ENCODE measurements at places on chromosomes 3 and 15. TPM values are rescaled to one million over a fixed set of nuclear protein-coding genes. Genes with fewer than 3 reads are reported as not detected.

GRCh38 chr3:142566096-142566495 lies 12.4 kb downstream of the ATR start:
- no peak for DNase-seq

- no peak for DNase-seq
Observed at GRCh38 chr3:116263842-116264545, 181.3 kb downstream of the LSAMP start.

GRCh38 chr3:165256554-165257065 lies 60.4 kb upstream of the SLITRK3 start:
- no peak for DNase-seq

STRIT1 gene
- total RNA-seq, result not detected

SLC22A14 gene
- total RNA-seq, result 0.13 TPM

MESP2 gene
- 0.16 TPM for total RNA-seq

DNA sequence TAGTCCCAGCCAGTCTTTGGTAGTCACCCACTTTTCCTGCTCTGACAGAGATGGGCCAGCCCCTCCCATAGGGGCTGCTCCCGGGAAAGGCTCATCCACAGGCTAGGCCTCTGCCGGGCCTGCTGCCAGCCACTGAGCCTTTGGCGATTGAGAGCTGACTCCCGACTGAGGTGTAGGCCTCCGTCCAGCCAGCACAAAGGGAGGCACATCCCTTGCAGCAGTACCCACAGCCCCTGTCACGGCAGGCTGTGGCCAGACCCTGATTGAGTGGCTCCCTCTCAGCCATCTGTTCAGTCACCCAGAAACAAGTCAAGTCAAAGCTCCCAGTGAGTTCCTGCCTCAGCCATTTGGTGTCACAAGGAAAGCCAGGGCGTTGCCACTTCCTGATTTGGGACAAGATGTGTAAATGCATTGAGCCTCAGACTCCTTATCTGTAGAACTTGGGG lies 6.2 kb upstream of the PAK6 start:
- no peak for DNase-seq

GRCh38 chr15:100224206-100225185 lies 117.3 kb downstream of the ADAMTS17 start:
- no peak for DNase-seq

DUOXA2 gene
- not detected for total RNA-seq

DNA sequence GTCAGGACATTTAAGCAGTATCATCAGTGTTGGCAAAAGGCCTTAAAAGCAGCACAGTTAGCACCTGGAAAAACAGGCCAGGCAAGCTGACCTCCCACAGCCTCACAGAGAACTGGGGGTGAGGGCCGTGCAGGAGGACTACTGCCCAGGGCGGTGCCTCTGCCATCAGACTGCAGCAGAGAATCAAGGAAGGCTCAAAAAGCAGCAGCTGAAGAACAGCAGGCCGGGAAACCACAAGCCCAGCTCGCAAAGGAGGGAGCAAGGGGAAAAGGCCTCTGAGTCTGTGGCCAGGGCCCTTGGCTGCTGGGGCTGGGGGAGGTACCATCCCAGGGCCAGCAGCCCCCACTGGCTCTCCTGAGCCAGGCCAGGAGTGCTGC lies 84.2 kb downstream of the SEC22A start:
- no peak for DNase-seq

FSTL1 gene
- 376 TPM for total RNA-seq

GRCh38 chr15:79290642-79291275 lies 8.2 kb downstream of the ANKRD34C start:
- no peak for DNase-seq

DUOX2 gene
- total RNA-seq, result 0.39 TPM

DNA sequence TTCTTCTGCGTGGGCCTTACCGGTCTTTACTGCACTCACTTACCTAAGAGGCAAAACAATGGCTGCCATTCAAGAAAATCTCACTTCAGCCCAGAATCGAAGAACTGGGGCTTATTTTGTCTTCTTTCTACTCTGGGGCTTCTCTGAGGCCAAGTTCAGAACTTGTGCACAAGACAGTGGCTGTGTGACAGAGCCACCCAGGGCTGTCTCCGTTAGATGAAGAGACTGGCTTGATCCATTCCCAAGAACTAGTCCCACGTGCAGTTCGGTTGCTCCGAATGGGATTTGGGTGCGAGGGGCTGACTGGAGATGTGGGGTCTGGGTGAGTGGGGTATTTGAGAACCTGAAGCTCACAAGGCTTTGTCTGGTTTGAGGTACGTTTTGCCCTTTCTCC lies 795 bp upstream of the TCF12 start:
- DNase-seq, result no peak

GRCh38 chr15:92074101-92074500 lies 220.6 kb downstream of the SLCO3A1 start:
- no peak for DNase-seq

DNA sequence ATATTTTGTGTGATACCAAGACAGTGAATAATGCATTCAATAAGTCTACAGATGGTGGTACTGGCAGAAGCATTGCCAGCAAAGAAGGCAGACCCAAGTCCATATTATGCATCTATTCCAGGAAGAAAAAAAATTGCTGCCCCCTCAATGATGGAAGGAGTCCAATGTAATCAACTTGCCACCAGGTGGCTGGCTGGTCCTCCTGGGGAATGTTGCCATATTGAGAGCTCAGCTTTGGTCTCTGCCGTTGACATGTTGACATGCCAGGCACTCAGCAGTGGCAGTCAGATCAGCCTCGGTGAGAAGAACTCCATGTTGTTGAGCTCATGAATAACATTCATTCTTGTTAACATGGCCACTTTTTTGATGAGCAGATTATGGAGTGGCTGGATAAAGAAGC lies 298.5 kb downstream of the IGSF11 start:
- DNase-seq, result no peak

ACP3 gene
- 3.0 TPM for total RNA-seq

ISLR gene
- 28.2 TPM for total RNA-seq

DNA sequence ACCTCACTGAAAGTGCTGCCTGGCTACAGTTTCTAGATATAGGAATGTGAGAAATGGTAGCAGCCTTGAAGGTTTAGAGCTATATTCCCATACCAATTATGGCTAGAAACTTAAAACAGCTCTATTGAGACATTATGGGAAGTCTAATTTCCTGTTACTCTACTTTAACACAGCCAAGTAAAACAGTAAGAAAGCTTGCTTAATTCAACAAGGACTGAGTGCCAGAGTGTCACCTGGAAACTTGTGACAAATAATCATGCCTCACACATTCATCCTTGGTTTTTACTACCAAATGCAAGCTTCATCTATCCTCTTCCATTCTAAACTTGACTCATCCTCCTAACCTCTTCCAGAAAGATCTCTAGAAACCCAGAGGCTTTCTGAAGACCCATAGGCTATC lies 41.7 kb downstream of the UBE3A start:
- DNase-seq, result no peak

DNA sequence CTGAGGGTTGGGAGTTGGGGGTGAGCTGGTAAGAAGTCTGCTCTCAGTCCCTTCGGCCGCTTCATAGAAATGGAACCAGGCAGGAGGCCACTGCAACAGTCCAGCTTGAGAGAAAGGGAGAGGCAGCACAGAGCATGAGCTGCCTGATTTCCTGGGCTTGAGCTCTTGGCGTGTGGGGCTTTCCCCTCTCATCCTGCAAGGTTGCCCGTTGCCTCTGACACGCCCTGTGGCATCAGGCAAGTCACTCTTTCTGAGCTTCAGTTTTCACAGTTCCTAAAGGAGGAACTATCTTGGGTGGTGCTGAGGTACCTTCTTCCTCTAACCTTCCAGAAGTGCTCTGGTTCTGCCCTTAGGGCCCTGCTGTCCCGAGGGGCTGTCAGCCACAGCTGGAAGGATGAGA lies 4.9 kb downstream of the MESP2 start:
- no peak for DNase-seq

KATNBL1 gene
- 24.8 TPM for total RNA-seq

DNA sequence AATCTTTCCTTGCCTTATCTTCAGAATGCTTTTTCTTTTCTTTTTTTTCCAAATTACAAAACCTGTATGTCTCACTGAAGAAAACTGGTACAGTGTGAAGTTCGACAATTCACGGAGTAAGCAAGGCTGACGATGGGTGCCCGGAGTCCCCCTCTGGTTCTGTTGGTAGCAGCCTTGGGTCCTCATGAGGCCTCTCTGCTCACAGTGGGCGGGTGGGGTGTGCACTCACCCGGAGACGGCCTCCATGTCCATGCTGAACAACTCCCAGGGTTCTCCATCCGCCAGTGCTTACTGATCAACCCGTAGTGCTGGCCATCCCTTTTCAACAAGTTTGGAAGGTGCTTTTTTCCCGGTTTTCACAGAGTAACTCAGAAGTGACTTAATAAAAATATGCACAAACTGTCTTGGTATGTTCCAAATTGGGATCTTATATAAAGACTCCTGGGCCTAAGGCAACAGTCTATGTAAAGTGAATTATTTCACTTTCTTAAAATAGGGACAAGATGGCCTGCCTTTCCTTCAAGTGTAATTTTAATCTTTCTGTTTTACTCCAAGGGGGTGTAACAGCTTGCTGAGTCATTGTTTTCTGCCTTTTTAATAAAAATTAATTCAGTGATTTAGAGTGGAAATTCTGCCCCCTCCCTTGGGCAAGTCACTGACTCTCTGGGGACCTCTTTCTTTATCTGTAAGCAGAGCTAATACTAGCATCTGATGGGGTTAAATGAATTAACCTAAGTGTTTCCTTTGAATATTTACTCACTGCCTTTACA lies 23.7 kb downstream of the LRRK1 start:
- no peak for DNase-seq

DNA sequence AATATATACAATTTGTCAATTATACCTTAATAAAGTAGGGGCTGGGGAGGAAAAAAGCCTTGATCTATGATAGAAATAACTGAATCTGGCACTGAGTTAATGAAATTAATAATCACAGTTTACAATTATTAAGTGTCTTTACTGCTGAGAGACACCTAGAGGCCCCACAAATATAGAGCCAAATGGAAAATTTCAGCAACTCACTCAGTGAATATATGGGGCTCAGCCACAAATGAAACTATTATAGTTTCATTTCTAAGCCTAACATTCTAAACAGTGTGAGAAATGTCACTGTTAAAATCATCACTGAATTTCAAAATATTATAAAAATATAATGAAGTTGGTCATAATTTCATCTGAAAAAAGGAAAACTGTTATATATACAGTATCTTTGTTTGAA lies 40.3 kb downstream of the GNB4 start:
- DNase-seq, result no peak

VGLL3 gene
- 8.2 TPM for total RNA-seq

GRCh38 chr3:193874512-193874911 lies 261.4 kb upstream of the HES1 start:
- DNase-seq, result no peak

ATP11B gene
- total RNA-seq, result 38.5 TPM

DNA sequence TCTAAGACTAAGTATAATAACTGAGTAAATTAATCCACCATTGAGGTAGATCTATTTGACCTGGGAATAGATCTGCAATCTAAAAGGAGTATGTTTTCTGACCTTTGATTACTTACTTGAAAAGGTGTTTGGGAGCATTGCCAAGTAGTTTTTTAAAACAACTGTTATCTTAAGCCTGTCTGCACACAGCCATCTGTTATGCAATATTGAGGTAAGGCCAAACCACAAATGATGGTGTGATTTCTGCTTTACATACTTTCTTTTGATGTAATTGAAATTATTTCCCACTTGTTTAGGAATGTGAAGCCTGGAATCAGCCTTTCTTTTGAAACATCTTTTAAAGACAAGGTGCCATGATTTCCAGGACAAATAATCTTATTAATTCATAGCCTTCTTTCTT lies 274.0 kb downstream of the BBX start:
- DNase-seq, result no peak

REC114 gene
- not detected for total RNA-seq

DNA sequence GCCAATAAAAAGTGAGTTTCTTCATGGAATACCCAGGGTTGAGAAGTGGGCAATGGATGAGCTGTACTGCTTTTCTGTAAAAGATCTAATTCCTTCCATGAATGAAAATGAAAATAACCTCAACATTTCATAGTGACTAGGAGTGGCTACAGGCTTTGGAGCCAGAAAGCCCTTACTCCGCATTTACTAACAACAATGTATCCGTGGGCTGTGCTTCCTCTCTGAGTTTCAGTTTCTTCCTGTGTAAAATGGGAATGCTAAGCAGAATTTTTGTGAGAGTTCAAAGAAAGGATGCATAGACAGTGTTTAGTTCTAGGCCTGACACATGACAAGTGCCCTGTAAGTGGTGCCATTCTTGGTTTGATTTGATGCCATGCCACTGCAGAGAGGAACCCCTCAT lies 47.5 kb upstream of the TM4SF1 start:
- no peak for DNase-seq

DNA sequence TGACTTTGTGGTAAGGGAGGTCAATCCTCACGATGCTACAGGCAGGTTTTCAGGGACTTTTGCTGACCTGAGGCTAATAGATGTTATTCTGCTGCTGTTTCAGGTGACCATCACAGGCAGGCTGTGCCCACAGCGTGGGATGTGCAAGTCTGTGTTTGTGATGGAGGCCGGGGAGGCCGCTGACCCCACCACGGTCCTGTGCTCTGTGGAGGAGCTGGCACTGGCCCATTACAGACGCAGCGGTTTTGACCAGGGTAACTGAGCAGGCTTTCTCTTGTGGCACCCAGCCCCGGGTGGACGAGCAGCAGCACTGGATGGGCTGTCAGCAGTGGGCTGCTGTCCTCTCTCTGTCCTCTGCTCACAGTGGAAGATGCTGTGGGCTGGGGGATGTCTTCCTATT lies 22.0 kb downstream of the FAN1 start:
- DNase-seq, result no peak

CCDC39 gene
- total RNA-seq, result not detected

GRCh38 chr3:196662711-196663571 lies 23.4 kb downstream of the NRROS start:
- DNase-seq, result no peak

DNA sequence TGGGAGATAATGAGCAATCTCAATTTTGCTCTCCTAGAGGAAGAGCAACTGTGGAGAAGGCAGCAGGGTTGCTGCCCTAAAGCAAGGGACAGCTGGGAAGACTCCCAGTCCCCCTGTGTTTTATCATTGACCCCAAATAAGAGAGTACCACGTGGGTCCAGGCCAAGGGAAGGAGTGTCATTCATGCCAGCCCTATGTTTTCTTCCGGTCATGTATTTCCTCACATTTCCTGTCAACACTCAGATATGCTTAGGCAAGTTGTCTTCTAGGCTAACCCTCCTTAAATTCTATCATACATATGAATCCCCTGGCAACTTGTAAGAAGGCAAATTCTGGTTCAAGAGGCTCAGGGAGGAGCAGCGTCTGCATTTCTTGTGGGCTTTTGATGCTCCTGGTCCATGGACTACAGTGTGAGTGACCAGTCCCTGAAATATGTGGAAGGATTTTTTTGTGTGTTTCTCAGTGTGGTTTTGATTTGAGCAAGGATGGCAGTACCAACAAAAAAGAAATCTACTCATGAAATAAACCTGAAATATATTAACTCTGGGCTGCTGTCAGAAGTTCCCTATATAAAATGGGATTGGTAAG lies 31.9 kb upstream of the RPP14 start:
- no peak for DNase-seq

DNA sequence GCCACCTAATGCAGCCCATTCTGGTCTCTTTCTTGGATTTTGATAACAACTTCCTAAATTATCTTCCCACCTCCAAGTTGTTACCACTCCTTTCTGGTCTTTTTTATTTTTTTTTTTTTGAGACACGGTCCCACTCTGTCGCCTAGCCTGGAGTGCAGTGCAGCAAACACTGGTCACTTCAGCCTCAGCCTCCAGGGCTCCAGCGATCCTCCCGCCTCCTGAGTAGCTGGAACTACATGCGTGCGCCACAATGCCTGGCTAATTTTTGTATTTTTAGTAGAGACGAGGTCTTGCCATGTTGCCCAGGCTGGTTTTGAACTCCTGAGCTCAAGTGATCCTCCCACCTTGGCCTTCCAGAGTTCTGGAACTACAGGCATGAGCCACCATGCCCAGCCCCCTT lies 92.8 kb upstream of the BHLHE40 start:
- no peak for DNase-seq

ABI3BP gene
- 72.0 TPM for total RNA-seq
